ENCODE measurements at places on chromosomes 2 and 18. TPM values are rescaled to one million over a fixed set of nuclear protein-coding genes. Genes with fewer than 3 reads are reported as not detected.

DNA sequence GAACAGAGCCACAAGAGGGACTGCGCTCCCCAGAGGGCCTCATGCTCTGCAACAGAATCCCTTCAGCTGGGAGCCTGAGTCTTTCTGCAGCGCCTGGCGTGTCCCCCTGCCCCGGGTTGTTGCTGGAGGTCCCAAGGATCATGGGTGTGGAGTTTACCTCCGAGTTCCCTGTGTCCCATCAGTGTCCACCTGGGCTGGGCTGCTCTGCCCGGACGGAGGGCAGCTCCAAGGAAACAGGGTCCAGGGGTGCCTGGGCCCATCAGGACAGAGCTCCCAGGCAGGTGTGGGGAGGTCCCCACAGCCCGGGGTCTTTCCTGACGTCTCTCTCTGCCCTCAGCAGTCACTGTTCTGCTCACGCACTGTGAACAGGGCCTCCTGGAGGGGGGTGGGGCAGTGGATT is 63.5 kb downstream of the EMILIN2 start:
- DNase-seq = no peak

DNA sequence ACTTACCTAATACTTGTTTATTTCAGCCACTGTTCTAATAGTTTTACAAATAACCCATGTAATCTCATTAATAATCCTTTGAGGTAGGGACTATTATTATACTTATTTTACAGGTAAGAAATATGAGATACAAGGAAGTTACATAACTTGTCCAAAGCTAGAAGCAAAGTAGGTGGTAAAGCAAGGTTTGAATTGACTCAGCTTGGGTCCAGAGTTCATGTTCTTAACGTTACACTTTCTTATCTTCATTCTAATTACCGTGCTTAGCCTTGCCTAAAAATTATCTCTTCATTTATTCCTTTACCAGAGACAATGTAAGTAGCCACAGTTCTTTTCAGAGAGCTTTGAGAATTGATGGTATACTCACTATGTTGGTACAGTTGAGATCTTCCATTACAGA is 743.6 kb downstream of the KCNJ3 start:
- DNase-seq = no peak

GRCh38 chr2:171185941-171186340 is 25.2 kb upstream of the TLK1 start:
- DNase-seq = no peak

DNA sequence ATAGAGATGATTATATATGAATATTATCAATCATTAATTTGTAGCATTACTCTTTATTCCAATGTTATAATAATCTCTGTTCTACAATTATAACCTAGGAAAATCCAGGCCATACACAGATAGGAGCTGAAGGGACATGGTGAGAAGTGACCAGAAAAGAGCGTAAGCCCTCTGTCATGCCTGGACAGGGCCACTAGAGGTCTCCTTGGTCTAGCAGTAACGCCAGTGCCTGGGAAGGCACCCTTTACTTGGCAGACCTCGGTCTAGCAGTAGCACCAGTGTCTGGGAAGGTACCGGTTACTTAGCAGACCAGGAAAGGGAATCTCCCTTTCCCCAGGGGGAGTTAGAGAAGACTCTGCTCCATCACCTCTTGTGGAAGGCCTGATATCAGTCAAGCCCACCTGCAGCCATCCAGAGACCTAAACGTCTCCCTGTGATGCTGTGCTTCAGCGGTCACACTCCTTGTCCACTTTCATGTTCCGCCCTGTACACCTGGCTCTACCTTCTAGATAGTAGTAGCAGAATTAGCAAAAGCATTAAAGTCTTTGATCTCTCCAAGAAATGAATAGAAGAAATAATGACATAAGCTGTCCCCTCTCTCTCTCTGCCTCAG is 447.5 kb upstream of the FSIP2 start:
- peak; percentile 81 for DNase-seq

- no peak for DNase-seq
Measured at GRCh38 chr18:44601447-44601846, 79.2 kb upstream of the SETBP1 start.

- DNase-seq = no peak
Measured at GRCh38 chr18:46212398-46212797, 108.2 kb downstream of the HAUS1 start.

The GPR55 gene
- total RNA-seq = 2.9 TPM

The PKDCC gene
- total RNA-seq = not detected

The ALPG gene
- total RNA-seq = not detected

Data from Karpas-422 (cell line).